NCI-H2171 (cell line): ENCODE measurements at places on chromosomes 5 and 9.

DNA sequence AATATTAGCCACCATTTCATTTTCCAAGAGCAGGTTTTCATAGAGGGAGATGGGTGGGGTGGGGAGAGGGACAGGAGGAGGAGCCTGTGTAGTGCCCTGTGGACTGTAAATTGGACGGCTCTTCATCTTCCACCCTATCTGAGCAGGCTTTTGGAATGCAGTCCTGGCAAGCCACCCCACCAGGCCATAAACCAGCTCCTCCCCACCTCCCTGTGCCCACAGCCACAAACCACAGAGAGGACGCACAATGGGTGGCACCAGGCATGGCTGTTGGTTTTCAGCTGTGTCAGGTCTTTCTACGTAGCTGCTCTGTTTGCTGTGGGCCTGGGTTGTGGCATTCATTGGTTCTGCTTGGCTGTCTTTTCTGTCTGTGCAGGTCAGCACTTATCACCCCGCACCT is 58.0 kb downstream of the PLAC8L1 start:
- DNase-seq = no peak

- DNase-seq = no peak
Measured at GRCh38 chr9:71741926-71742648, 26.2 kb downstream of the CEMIP2 start.

GRCh38 chr9:14303100-14303499 is 10.8 kb downstream of the NFIB start:
- DNase-seq = no peak

- DNase-seq = no peak
Measured at GRCh38 chr9:35569206-35569605, 35.9 kb upstream of the TESK1 start.

DNA sequence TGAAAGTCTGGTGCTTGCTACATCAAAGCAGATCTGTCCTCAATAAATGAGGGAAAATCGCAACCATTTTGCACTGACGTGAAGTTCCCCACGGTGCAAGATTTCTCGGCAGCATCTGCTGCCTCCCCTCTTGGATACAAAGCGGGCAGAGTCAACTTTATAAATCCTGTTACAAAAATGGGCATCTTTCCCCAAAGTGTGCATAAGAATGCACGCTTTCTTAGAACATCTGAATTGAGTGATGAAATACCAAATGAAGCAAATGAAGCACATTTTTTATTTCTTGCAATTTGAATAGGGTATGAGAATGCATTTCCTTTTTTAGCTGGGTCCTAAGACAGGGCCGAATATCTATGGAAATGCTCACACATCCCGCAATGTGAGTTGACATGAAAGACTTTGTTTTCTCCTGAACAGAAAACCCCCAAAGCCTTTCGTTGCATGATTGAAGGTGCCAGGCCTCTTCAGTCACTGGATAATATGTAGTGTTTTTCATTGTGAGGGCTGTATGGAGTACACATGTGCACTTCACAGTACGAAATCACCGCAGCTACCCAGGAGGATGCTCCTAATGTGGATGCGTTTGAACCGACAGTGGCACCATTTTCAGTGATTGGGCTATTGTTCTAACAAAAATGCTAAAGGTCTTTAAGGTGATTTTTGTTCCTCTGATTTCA is 19.6 kb upstream of the MAPKAP1 start:
- DNase-seq = no peak

- DNase-seq = no peak
Measured at GRCh38 chr5:124395287-124395686, 351.2 kb downstream of the ZNF608 start.

GRCh38 chr9:69131682-69132081 is 42.4 kb upstream of the TJP2 start:
- DNase-seq = no peak

DNA sequence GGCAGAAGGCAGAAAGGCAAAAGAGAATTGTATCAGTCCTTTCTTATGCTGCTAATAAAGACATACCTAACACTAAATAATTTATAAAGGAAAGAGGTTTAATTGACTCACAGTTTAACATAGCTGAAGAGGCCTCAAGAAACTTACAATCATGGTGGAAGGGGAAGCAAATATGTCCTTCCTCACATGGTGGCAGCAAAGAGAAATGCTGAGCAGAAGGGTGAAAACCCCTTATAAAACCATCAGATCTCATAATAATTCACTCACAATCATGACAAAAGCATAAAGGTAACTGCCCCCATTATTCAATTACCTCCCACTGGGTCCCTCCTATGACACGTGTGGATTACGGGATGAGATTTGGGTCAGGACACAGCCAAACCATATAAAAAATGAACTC is 312.5 kb upstream of the PTGER4 start:
- no peak for DNase-seq

GRCh38 chr5:143879646-143880045 is 67.7 kb downstream of the HMHB1 start:
- no peak for DNase-seq

DNA sequence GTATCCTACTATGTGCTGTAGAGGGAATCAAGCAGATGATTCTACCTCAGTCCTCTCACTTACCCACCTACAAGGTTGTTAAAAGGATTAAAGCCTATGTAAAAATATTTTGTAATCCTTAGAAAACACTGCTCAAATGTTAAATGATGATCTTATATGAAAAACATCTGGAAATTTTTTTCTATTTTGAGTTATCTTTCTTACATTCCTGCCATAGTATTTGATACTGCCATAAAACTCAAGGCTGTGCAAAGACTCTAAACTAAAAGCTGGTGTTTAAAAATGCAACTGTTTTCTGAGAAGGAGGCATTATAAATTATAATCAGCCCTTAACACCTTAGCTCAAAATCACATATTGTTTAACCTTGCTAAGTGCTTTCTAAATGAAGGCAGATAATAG is 474.2 kb downstream of the PRELID2 start:
- DNase-seq = no peak

- DNase-seq = no peak
Measured at GRCh38 chr5:12330381-12330780, 426.1 kb upstream of the CTNND2 start.

DNA sequence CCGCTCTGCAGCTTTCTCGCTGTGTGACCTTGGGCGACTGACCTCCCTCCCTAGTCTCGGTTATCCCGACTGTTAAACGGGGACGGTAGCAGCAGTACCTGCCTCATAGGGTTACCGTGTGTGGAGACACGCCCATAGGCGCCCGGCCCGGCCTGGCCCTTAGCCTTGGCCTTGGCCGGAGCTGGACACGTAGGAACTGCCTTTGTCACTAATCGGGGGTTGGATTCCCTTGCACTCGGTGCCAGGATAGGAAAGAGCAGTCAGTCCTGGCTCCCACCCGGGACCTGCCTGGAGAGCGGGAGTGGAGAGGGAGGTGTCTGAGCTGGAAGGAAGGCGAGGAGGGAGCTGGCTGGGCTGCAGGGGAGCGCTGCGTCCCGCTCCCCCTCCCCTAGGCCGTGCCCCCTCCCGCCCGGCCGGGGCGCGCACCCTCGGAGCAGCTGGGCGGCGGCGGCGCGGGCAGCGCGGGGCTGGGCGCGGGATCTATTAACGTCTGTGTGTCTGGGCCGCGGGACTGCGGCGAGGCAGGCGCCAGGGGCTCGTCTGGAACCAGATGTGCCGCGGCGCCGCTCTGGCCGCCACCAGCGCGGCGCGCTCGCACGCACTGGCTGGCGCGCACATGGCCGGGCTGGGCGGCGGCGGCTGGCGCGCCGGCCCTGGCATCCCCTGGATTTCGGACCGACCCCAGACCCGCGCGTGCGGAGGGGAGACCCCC is 31.7 kb downstream of the PRRX2 start:
- DNase-seq = peak; percentile 57

DNA sequence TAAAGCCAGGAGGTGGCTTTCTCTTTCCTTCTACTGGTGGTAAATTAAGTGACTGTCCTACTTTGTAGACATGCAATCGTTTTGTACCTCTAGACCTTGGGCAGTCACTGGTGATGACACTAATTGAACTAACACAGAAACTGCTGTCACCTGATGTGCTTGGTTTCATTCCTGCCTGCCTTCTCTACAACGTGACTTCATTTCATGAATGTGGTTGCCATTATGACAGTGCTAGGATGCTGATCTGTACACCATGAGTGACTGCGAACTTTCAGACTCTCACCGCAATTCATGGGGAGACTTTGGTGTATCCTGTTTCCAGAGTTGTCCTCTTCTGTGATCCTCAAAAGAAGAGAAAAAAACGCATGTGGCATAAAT is 47.5 kb downstream of the UBE2QL1 start:
- DNase-seq = no peak

DNA sequence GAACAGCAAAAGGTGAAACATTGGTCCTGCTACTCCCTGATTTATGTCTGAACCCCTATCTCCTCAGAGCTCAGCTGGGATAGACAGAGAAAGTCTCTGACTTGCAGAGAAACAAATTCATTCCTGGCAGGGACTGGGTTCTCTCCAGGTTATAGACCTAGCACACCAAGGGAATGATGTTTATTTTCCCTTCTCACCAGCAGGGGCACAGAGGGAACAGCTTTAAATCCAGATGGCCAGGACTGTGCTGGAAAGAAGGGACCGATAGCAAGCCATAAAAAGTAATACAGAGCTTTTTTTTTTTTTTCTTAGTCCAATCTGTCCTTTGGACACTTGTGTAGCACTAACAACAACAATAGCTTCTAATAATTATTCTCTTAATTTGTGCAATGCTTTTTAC is 141.1 kb upstream of the C9orf72 start:
- no peak for DNase-seq

DNA sequence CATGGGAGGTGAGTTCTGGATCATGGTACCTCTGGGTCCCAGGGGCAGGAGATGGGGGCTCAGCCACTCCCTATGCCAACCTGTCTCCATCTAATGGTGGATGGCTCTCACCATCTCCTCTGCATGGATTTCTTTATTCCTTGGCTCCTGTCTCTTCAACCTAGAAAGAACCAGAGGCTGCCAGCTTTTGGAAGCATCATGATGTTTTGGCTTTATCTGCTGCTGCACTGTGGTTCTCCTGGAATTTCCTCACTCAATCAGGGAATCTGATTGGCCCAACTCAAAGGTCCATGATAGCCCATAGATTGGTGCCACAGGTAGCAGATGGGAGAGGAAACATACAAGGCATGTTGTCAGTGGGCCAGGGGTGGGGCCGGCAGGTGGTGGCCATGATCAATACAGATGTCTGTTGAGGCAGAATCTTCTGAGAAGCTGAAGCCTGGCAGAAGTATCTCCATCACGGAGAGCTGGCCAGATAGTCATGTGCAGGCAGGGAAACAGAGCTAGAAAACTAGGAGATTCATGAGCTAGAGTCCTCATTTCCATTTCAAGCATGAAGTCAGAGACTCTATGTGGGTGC is 158.2 kb downstream of the MACROH2A1 start:
- no peak for DNase-seq

- DNase-seq = no peak
Measured at GRCh38 chr5:78929833-78930232, 55.3 kb downstream of the ARSB start.

GRCh38 chr5:9895302-9895645 is 265.1 kb upstream of the TAS2R1 start:
- peak; percentile 10 for DNase-seq

DNA sequence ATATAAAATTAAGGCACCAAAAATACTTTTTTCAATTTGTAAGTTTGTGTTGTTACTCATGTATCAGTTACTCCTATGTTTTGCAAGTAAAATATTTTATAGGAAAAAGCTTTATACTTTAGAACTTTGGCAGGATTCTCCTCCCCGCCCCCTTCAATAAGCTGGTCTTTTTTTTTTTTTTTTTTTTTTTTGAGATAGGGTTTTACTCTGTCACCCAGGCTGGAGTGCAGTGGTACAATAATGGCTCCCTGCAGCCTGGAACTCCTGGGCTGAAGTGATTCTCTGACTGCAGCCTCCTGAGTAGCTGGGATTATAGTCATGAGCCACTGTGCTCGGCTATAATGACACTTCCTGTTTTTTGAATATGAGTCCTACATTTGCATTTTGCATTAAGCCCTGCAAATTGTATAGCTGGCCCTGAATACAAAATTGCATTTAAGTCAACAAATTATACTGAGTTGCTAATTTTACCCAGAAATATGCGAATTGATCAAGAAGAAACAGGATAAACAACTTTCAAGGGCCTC is 192.9 kb downstream of the PIK3R1 start:
- no peak for DNase-seq

GRCh38 chr9:127279717-127280285 is 15.2 kb downstream of the GARNL3 start:
- no peak for DNase-seq

- DNase-seq = no peak
Measured at GRCh38 chr9:133194597-133194996, 14.5 kb downstream of the OBP2B start.

- no peak for DNase-seq
Measured at GRCh38 chr9:132224645-132225044, 62.8 kb downstream of the NTNG2 start.

DNA sequence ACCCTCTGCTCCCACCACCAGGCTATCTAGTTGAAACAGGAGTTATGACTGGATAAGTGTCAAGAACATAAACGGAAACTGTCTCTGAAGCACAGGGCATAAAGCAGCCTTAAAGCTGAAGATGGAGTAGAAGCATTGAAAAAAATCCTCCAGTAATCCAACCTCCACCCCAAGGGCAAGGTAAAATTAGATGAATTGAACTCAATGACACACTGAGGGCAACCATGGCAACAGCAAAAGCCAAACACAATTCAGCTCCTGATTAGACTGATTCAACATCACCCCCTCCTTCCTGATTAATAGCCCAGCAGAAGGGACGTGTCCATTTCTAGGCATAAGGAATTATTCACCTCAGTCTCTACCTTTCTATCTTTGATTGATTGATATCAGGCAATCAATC is 183.2 kb upstream of the MAP3K1 start:
- DNase-seq = no peak

DNA sequence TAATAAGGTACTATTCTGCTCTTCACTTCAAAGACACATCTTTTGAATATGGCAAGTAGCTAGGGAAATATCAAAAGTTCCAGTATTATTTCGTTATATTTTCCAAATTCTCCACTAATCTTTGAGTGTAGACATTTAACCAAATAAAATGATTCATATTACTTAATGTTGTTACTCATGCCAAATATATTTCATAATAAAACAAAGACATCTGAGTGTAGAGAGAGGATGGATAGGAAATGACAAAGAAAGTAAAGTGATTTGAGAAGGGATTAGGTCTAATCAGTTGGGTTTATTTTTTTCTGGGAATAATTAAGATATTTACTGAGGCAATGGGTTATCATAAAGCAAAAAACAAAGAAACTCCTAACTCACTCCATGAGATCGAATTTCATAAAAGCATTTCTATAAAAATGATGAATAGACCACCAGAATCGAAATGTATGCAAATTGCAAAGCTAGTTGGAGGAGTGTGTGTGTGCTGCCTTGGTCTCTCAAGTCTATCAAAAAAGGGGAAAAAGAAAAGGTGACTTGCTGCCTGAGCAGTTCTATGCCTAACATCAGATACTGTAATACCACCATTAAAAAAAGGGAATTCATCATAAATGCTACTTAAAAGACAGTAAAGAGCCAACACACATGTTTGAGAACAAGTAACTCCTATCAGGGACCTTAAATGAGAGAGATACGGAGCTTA is 255.5 kb downstream of the PDE4D start:
- DNase-seq = no peak
